ENCODE measurements at places on chromosomes 11 and 22. TPM values are rescaled to one million over a fixed set of nuclear protein-coding genes. Genes with fewer than 3 reads are reported as not detected.

GRCh38 chr11:71467164-71467563 lies 14.2 kb downstream of the NADSYN1 start:
- DNase-seq: no peak

DNA sequence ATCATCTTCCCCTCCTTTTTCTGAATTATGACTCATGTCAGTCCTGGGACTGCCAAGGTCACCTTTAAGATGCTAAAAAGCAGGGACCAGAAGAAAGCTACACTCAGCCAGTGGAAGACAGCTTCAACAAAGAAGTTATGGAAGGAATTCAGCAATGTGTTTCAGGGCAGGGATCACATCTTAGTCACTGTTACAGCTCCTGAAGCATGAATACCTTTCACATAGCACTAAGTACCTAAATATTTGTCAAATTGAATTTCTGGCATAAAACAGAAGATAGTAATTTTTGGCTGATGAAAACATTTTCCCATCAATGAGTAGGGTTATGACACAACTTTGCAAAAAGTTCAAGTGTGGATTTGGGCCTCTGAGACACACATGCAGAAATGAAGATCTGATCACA lies 5.2 kb downstream of the DDB1 start:
- no peak for DNase-seq

DNA sequence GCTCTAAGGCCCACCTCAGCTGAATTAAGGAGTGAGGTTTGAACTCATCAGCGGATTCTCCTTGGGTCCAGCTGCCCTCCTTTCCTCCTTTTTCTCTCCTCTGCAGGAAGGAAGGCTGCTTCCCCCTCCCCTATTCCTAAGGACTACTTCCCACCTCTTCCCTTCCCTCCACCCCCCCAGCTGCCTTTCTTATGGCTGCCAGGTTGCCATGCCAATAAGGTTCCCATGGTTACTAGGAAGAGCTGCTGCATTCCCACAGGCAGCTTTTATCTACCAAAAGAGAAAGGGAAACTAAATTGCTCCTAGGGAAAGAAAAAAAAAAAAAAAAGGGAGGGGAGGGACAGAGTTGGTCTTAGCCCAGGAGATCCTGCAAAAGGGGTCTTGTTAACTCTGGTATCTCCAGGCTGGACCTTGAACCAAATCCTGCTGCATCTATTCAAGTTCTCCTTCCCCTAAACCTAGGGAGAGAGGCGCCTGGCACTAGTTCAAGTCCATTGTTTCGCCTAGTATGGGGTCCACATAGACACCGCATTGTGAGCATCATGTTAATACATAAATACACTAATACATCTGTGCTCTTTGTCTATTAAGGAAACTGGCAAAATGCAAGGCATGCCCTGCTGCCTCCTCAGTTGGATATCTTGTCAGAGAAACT lies 21.2 kb upstream of the FEZ1 start:
- DNase-seq: no peak

DNA sequence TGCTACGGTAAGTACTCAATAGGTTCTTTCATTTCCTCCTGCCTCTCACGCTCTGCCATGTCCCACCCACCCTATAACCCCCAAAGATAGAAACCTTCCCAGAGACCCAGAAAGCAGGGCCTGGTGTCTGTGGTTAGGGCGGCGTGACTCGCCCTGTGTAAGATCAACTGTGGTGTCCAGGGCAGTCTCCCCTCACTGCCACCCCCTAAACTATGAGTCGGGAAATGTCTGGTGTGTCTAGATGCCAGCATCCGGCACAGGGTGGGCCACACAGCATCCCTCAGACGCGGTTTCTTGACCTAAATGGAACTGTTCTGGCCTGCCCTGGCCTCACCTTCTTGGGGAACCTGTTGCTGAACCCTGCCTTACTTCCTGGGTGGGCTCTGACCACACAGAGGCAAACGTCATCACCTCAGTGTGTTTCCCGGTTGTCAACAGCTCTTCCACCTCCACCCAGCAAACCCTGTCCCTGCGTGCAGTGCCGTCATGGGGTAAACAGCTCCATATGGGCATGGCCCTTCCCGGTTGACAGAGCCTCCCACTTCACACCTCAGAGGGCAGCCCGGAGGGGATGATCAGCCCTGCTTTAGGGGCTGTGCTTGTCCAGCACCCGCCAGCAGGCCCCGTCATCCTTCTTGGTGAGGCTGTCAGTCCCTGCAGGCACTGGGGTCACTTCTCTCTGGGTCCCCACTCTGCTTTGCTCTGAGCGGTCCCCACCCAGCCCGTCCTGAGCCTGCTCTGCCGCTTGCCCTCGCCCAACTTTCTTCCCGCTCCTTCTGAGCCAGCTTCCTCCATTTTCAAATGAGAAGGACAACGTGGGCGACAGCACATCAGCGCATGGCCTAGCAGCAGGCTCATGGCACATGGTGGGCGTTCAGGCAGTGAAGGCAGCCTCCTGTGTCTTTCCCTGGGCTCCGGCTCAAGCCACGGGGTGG lies 6.0 kb downstream of the WNT11 start:
- no peak for DNase-seq

- DNase-seq: no peak
Observed at GRCh38 chr11:57364851-57365660, 15.9 kb downstream of the PRG3 start.

GRCh38 chr11:26105762-26106423 lies 226.0 kb upstream of the ANO3 start:
- no peak for DNase-seq

DNA sequence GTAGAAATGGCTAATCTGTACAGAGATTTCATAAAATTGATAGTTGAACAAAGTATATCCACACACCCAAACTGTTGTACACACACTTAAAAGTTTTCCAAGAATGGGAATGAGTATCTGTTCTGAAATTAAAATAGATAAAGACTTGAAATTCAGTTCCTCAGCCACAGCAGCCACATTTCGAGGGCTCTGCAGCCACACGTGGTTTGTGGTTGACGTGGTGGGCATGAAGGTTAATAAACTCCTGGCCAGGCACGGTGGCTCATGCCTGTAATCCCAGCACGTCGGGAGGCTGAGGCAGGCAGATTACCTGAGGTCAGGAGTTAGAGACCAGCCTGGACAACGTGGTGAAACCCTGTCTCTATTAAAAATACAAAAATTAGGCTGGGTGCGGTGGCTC lies 24.0 kb downstream of the TPST2 start:
- DNase-seq: no peak

DNA sequence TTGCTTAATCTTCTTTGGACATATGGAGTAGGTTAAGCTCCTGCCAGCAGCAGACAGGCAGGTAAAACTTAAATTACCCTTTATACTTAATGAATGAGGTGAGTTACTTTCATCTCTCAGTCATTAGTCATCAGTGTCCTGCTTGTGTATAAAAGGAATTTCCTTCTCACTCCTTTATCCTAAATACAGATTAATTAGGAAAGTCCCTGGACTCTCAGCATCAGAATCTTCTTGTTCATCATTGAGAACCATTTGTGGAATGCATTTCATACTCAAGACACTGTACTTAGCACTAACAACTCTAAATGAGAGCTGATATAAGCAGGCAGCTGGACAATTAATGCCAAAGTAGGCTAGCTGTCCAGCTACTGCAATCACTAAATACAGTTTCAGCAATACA lies 630.4 kb downstream of the METTL15 start:
- no peak for DNase-seq

DNA sequence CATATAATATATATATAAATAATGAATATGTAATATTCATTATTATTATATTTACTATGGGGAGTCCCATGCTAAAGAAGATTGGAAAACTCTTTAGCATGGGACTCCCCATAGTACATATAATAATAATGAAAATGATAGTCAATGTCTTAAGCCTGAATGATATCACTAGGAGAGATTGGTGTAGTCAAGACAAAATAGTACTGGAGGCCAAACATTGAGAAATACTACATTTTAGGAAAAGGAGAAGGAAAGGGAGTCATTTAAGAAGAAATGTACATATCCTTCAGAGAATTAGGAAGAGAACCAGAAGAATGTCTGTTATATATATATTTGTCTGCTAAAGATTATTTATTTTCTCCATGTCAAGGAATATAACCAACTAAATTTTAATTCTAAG lies 5.0 kb upstream of the VWA5A start:
- no peak for DNase-seq

DNA sequence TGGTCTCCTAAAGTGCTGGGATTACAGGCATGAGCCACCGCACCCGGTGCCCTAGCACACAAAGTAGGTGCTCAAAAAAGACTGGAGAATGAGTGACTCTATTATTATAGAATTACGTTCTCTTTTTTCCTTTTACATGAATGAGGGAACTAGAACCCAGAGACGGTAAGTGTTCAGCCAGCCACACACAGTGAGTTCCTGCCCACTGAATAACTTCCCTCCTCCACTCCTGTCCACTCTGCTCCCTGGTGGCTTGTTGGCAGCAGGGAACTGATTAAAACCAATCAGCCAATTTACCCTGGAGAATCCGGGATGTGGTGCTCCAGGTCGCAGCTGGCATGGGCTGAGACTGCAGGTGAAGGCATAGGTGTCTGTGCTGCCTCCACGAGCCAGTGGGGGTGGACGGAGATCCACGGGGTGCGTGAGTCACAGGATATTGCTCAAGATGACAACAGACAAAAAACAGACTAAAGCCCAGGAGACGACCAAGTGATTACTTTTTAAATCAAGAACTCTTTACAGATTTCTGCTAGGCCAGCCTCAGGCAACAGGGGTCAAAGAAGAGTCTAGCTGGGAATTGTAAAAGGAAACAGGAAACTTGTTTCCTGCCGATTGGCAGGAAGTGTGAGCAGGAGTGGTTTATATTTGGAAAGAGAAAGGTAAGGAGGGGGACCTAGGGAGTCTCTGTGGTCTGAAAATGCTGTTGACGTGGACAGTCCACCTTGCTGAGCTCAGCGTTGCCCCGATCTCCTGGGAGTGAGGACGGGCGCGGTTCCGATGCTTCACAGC lies 95.2 kb upstream of the TP53I11 start:
- DNase-seq: peak; percentile 33

DNA sequence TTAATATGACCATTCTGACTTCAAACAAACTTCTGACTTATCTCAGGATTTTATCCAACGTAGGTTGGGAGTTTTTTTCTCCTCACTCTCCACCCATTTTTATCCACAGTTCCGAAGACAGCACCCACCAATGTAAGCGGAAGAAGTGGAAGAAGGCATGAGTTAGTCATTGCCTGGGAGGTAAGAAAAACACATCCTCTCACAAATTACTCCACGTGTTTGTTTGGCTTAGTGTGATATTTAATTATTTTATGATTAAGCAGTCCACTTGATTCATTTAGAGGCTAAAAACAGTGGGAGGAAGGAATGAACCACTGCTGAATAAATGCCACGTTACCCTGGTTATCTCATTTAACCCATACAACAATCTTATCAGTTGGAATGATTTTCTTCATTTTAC lies 389.6 kb upstream of the ARHGAP42 start:
- DNase-seq: no peak

- DNase-seq: peak; percentile 77
Observed at GRCh38 chr11:35272391-35272902, 133.5 kb downstream of the CD44 start.

DNA sequence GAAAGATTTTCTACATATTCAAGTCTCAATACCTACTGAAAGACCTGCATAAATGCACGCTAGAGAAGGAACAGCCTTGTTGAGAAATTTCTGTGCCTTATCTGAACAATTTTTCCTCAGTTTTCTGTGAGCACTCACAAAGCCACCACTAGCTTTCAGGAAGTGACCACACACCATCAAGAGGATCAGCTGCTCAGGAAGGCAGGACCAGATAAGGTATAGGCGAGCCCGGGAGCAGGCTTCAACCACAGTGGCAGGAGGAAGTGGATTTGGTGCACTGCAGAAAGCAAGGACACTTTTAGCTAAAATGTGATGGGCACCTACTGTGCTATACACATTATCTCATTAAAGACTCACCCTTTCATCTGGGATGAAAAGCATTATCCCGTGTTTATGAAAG lies 220.8 kb downstream of the RAB38 start:
- no peak for DNase-seq

The THY1 gene
- 4.0 TPM for total RNA-seq

The OR10D3 gene
- not detected for total RNA-seq

The C11orf21 gene
- total RNA-seq: 16.6 TPM

The SNX32 gene
- 2.2 TPM for total RNA-seq

The PIH1D2 gene
- 0.39 TPM for total RNA-seq

The TMEM45B gene
- 2.5 TPM for total RNA-seq

The RPS13 gene
- total RNA-seq: 1,466 TPM

The ABTB2 gene
- total RNA-seq: 5.6 TPM

The LUZP2 gene
- not detected for total RNA-seq
